ENCODE measurements at places on chromosomes 13 and 19. TPM values are rescaled to one million over a fixed set of nuclear protein-coding genes. Genes with fewer than 3 reads are reported as not detected.

CCL25 gene
- total RNA-seq: not detected

ZFR2 gene
- not detected for total RNA-seq

ZNF549 gene
- total RNA-seq: 9.5 TPM

LGALS7 gene
- not detected for total RNA-seq

OVOL3 gene
- not detected for total RNA-seq

PRTN3 gene
- not detected for total RNA-seq

IGFL1 gene
- not detected for total RNA-seq

MZF1 gene
- total RNA-seq: 9.5 TPM

CADM4 gene
- 1.7 TPM for total RNA-seq

PSENEN gene
- 2.9 TPM for total RNA-seq

LINGO3 gene
- total RNA-seq: under 0.01 TPM

ZNF100 gene
- total RNA-seq: 0.94 TPM

MFSD12 gene
- total RNA-seq: 64.7 TPM

YIF1B gene
- 27.7 TPM for total RNA-seq

PSG1 gene
- 1.2 TPM for total RNA-seq

ETFB gene
- total RNA-seq: 202 TPM

CEACAM8 gene
- not detected for total RNA-seq

SIGLEC8 gene
- total RNA-seq: not detected

TEX26 gene
- total RNA-seq: not detected

FCGBP gene
- 0.15 TPM for total RNA-seq

ZNF829 gene
- 2.4 TPM for total RNA-seq

ZNF555 gene
- total RNA-seq: 5.7 TPM

NKPD1 gene
- 0.08 TPM for total RNA-seq

ADPRHL1 gene
- total RNA-seq: 0.45 TPM

DDA1 gene
- total RNA-seq: 34.8 TPM

SLC17A7 gene
- 0.12 TPM for total RNA-seq

ZNF525 gene
- 7.0 TPM for total RNA-seq

ZNF382 gene
- 7.3 TPM for total RNA-seq

NLRP9 gene
- not detected for total RNA-seq

SPATA13 gene
- total RNA-seq: 10.9 TPM

B9D2 gene
- 6.0 TPM for total RNA-seq

ACTN4 gene
- total RNA-seq: 123 TPM

CBY2 gene
- total RNA-seq: not detected

IRS2 gene
- total RNA-seq: 2.1 TPM

RETN gene
- not detected for total RNA-seq

RELB gene
- total RNA-seq: 4.8 TPM
